ENCODE measurements at places on chromosomes 4 and X. TPM values are rescaled to one million over a fixed set of nuclear protein-coding genes. Genes with fewer than 3 reads are reported as not detected.

Gene SPANXD
- not detected for polyA plus RNA-seq

Gene SFRP2
- 5.0 TPM for polyA plus RNA-seq

Gene MAGEA6
- polyA plus RNA-seq, result not detected

Gene CYTL1
- polyA plus RNA-seq, result 1.6 TPM

Gene ARSJ
- 1.7 TPM for polyA plus RNA-seq

Gene LONRF3
- 0.18 TPM for polyA plus RNA-seq

Gene TMEM271
- polyA plus RNA-seq, result 0.08 TPM

Gene RBM46
- polyA plus RNA-seq, result not detected

Gene SULT1B1
- polyA plus RNA-seq, result 0.26 TPM

Gene NRK
- 0.02 TPM for polyA plus RNA-seq

Gene TREX2
- 1.9 TPM for polyA plus RNA-seq

Gene WDFY3
- 9.4 TPM for polyA plus RNA-seq

Gene FAM47A
- polyA plus RNA-seq, result not detected

Gene ODAM
- polyA plus RNA-seq, result not detected

Gene REST
- polyA plus RNA-seq, result 4.9 TPM

Gene AFF2
- polyA plus RNA-seq, result 0.01 TPM

Gene RHOXF2B
- polyA plus RNA-seq, result not detected

Gene NAA15
- polyA plus RNA-seq, result 5.6 TPM

Gene PAK3
- polyA plus RNA-seq, result 0.04 TPM

Gene DDIT4L
- 0.12 TPM for polyA plus RNA-seq

Gene DCAF8L2
- not detected for polyA plus RNA-seq

Gene FOXP3
- polyA plus RNA-seq, result 0.65 TPM

Gene UGT2A1
- polyA plus RNA-seq, result not detected

Gene SPIN4
- polyA plus RNA-seq, result 4.1 TPM

Gene PABPC1L2B
- not detected for polyA plus RNA-seq

Gene CCDC110
- 0.46 TPM for polyA plus RNA-seq

Data from esophagus (tissue), 2 donors.